ENCODE measurements at places on chromosomes 7 and 10.

- no peak for DNase-seq
Observed at GRCh38 chr7:87658553-87658952, 30.4 kb downstream of the RUNDC3B start.

GRCh38 chr10:132110713-132111112, 45.0 kb downstream of the JAKMIP3 start:
- no peak for DNase-seq

GRCh38 chr7:98788966-98789365, 80.8 kb downstream of the TMEM130 start:
- DNase-seq, result no peak

DNA sequence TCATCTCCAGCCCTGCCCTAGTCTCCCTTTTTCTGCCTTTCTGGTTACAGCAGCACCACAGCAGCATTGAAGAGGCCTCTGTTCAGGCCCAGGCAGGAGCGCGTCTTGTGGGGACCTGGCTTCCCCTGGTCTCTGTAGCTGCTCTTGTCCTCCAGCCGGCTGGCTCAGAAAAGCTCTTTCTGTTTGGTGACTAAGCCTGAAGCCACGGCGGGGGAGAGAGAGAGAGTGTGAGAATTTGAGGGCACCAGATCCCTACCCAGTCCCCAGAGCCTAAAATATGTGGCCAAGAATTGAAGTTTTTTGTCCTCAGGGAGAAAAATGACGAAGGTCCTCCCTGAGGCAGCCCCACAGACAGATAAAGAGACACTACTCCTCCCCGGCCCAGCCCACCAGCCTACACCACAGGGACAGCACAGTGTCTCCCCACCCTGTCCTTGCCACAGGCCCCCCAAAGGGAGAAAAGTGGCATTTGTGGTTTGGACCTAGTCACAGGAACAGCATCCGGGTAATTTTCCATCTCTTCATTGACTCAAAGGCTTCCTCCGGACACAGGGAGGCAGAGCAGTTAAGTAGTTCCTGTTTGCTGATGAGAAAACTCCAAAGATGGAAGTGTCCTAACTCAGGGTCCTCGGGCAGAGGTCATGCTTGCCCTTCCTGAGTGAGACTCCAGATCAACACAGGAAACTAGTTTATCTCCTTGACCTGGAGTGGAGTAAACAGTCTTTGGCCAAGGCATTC, 13.3 kb upstream of the FAM180A start:
- no peak for DNase-seq

DNA sequence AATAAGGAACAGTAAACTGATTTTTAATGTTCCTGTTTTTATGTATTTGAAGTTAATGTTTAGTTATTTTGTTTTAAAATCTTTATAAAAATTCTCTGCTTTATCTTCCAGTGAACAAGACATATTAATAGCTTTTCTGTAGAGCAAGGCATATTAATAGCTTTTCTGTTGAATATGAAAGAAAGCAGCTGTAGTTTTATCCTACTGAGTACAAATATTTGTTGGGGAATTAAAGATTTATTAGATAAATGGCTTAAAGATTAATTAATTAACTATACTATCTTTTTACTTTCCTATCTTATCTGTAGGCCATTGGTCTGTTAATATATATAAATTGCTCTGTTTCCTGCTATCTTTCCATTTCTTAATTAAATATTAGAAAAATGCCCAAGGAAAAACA, 299.6 kb downstream of the ADK start:
- DNase-seq, result no peak

GRCh38 chr10:4501306-4501705, 324.7 kb upstream of the AKR1E2 start:
- no peak for DNase-seq

GRCh38 chr10:89294721-89295239, 7.1 kb upstream of the IFIT2 start:
- DNase-seq, result no peak

DNA sequence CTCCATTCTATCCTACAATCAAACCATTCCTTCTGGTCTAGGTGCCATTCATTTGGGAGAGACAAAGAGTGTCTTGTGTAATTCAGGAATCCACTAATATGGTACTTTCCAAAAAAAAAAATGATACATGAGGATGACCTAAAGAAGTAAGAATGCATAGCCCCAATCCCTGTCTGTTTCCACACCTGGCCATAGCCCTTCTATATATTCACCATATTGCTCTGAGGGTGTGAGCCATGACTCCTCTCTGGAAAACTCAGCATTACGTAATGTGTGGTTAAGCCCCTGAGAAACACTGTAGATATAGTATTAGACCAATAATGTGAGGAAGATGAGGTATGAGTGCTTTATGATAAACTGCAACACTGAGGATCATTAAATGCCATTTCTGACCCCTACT, 592.7 kb downstream of the INHBA start:
- DNase-seq, result no peak

- DNase-seq, result no peak
Observed at GRCh38 chr10:110445871-110446270, 51.8 kb upstream of the DUSP5 start.

Data from activated CD4-positive, alpha-beta T cell treated with anti-CD3 and anti-CD28 coated beads, Interleukin-2, amount 50 U/mL, for 16 hours (primary cell).